Psoas muscle (tissue), 8 donors: ENCODE measurements at places on chromosomes 7 and 10. TPM values are rescaled to one million over a fixed set of nuclear protein-coding genes. Genes with fewer than 3 reads are reported as not detected.

Gene STAG3
- 0.82 TPM for total RNA-seq

Gene NPFFR1
- total RNA-seq, result not detected

Gene MMRN2
- total RNA-seq, result 16.4 TPM

Gene OPN4
- total RNA-seq, result 0.12 TPM

Gene GDF2
- total RNA-seq, result not detected

DNA sequence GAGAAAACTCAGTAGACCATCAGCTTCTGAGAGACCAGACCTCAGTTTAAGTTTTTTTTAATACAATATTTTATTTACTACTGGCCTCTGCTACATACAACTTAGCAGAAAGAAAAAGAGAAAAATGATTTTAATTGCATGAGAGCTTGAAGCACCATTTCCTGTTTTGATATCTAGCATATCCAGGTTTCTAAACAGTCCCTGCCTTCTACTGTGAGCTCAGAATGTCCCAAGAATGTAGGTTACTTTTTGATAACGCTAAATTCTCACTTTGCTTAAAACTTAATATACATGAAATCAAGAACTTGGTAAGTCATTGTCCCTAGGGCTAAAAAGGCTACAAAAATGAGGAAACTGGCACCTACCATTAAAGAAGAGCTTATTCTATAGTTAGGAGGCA lies 7.0 kb downstream of the TMEM243 start:
- DNase-seq, result no peak

DNA sequence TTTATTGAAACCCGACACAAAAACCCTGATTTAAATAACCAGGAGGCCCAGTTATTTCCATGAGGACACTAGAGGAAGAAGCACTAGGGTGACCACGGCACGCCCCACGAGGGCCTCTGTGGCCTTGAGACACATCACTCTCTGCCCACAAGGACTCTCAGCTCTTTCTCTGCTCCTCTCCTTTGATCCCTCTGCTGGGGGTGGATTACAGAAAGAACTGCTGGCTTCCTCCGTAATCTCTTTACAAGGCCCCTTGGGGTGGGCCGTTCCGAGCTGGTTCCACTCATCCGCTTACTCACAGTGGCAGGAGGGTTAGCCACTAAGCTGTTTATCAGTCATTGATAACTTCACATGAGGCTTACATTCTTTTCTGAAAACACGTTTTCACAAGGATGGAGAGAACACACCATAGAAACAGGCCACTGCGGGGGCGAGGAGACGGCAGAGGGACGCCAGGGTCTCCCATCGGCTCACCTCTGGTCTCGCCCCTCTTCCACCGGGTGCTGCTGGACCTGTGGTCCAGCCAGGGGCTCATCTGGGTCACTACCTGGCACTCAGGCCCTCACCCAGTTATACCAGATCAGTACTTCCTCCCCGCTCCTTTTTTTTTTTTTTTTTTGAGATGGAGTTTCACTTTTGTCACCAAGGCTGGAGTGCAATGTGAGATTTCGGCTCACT lies 17.6 kb upstream of the PFKFB3 start:
- no peak for DNase-seq

- DNase-seq, result no peak
Measured at GRCh38 chr7:7103343-7104313, 78.7 kb upstream of the C1GALT1 start.

DNA sequence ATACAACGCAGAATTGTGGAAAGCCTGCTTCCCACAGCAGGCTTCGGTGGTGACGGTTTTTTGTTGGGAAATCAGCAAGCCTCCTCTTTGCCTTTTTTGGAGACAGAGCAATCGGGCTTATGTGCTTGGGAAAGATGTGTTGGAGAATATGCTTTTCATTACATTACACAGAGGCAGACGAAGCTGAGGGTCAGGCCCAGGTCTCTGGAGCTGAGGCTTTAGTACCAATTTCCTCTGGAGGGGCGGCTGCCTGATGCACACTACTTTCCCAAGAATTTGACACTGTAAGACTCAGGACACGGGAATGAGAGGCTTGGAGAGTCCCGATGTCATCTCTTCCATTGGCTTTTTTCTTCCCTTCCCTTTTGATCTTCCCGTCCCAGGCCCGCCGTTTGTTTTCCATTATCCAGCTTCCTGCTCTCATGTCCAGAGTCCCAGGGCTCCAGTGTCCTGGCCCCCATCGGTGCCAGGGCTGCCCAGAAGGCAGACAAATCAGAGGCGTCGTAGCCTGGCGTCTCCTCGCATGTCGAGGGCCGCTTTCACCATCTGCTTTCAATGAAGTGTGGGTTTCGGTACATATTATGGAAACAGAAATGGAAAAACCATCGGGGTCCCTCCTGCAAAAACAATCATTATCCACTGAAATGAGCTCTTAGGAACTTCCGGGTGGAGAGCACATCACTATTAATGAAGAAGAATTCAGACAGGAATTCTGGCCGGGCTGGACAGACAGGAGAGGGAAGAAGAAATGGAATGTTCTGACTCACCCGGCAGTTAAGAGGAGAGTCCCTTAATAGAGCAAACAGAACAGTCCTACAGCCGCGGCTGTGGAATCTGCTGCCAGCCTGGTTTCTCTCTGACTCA lies 123.0 kb upstream of the JCAD start:
- DNase-seq, result peak; percentile 33

- DNase-seq, result no peak
Measured at GRCh38 chr10:59025981-59026765, 150.3 kb upstream of the PHYHIPL start.

DNA sequence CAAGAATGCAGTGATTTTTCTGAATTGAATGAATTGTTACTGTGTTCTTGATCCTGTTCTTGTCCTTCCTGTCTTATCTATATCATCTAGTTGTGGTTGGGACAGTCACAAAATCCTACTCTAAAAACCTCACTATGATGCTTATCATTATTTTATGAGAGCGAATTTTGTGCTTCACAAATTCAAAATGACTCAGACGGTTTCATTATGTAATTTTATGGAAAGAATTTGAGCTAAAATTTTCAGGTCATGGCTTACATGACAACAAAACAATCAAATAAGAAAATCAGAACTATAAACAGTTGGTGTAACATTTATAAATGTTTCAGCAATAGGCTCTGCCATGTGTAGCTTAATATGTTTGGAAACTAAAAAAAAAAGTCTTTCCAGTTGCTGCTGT lies 6.9 kb downstream of the PRKAR2B start:
- no peak for DNase-seq

DNA sequence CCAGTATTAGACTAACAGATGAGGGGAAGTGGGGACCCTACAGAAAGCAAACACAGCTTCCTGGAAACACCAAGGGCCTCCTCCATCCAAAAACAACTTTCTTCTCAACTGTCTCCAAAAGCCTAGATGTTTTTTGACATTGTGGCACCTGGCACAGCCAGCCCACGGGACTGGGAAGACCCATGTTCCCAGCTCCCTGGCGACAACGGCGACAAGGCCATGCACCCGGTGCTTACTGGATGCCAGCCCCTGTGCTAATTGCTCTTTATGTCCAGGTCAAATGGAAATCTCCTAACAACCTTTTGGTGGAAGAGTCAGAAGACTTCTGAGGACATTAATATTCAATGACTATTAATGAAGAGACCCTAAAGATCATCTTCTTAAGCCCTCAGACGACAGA lies 7.1 kb downstream of the FGFR2 start:
- DNase-seq, result no peak

DNA sequence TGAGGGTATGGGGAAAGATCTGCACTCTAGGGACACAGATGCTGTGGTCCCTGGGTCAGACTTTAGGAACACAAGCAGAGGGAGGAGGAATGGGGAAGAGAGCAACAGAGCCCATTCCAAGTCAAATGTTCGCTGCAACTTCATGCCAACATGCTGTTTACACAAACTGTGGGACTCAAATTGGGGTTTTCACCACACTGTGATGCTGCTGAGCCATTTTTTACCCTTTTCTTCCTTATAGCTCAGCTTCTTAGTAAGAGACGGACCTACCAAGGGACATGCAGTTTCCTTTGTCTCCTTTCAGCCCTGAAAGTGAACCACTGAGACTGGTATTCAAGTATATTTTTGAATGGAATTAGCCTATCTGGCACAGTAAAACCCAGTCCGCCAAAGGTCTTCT lies 64.3 kb upstream of the AGK start:
- DNase-seq, result no peak
